H54 (cell line): ENCODE measurements at places on chromosomes 6 and 20.
A peak's percentile ranks its signal among the peaks of the same experiment; 100 is the strongest.

DNA sequence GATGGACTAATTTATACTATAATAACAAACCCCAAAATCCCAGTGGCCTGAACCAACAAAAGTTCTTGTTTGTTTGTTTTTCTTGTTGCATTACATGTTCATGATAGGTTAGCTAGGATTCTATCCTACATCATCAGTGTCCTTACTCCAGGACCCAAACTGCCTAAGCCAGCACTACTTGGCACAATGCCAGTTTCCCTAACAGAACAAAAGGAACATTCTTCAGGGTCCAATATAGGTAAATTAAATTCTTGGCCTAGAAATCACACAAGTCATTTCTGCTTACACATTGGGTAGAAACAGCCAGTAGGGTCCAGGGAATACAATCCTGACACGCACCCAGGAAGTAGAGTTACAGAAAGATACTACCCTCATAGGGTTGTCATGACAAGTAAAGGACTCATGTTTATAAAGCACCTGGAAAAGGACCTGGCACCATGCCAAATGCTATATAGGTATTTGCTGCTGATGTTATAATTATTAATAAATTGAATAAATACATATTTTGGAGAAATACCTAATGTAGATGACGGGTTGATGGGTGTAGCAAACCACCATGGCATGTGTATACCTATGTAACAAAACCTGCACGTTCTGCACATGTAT is 38.8 kb downstream of the RCAN2 start:
- DNase-seq, result no peak

GRCh38 chr6:161355696-161356095 is 81.8 kb upstream of the AGPAT4 start:
- DNase-seq, result no peak

DNA sequence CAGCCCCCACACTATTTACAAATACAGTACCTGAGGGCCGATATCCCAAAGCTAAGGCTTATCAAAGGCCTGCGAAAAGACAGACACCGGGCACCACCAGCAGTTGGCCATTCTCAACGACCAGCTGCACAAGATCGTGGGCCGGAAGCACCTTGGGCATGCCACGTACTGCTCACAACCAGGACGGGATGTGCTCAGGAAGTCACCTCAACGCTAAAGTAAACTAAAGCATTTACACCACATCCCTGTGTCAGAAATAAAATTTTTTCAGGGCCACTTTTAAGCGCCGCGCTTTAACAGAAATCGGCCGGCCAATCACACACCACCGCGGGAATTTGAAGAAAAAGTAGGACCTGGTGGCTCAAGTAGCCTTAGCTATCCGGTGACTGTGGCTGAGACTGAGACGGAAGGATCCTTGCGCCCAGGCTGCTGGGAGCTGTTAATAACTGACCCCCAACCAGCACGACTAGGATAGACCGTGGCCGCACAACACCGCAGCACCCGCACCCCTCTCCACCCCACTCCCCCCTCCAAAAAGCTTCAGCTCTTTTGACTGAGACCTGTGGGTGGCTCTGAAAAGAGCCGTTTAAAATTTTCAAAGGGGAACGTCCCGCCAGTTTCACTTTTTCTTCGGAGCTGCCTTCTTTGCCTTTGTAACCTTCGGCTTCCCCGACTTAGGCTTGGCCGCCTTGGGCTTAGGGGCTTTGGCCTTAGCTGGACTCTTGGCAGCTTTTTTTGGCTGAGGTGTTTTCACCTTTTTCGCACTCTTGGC is 131.2 kb upstream of the BTN3A2 start:
- no peak for DNase-seq

DNA sequence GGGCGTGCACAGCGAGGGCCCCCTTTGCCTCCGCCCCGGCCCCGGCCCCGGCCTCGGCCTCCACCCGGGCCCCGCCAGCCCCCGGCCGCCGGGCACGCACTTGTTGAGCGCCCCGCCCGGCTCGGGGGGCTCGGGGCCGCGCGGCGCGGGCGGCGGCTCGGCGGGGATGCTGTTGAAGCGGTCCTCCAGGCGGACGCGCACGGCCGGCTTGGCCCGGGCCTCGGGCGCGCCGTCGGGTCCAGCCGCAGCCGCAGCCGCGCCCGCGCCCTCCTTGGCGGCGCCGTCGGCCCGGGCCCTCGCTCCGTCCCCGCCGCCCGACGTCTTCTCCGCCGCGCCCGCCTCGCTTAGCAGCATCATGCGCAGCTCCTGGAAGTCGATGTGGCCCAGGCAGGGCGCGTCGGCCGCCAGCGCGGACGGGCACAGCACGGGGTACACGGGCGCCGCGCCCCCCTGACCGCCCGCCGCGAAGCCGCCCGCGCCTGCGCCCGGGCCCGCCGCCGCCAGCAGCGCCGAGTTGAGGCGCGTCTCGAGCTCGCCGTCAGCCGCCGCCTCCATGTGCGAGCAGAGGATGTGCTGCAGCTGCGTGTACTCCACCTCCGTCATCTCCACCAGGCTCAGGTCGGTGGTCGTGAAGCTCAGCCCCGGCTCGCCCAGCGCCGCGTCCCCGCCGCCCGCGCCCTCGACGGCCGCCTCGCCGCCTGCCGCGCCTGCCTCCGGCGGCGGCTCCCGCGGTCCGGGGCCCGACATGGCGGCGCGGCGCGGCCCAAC is 514 bp downstream of the TCFL5 start:
- DNase-seq, result peak; percentile 59

DNA sequence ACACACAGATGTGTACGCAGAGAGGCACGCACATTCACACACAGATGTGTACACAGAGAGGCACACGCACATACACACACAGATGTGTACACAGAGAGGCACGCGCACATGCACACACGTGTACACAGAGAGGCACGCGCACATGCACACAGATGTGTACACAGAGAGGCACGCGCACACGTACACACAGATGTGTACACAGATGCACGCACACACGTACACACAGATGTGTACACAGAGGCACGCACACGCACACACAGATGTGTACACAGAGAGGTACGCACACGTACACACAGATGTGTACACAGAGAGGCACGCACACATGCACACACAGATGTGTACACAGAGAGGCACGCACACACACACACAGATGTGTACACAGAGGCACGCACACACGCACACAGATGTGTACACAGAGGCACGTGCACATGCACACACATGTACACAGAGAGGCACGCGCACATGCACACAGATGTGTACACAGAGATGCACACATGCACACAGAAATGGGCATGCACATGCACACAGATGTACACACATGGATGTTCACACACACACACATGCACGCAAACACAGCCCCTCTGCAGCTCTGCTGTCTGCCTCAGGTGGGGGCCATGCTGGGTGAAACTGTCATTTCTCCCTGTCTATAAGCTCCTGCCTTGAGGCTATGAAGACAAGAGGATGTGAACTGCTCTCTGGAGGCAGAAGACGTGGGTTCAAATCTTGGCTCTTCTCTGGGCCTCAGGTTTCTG is 14.3 kb upstream of the MYT1 start:
- no peak for DNase-seq

- DNase-seq, result no peak
Measured at GRCh38 chr20:23488470-23488869, 2.4 kb upstream of the CST8 start.

- DNase-seq, result no peak
Measured at GRCh38 chr6:6560909-6561308, 27.6 kb upstream of the LY86 start.

DNA sequence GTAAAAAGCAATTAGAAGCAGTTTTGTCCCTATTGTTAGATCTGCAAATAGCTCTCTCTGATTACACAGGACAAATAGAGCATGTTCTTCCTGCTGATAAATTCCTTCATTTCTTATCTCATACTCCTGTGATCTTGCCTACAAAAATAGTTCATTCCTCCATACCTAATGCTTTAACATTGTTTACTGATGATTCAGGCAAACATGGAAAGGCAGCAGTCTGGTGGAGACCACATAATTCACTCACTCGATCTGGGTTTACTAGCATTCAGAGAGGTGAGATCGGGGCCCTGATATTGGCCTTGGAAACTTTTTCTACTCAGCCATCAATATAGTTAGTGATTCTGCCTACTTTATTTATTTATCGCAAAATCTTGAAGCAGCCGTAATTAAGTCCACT is 20.2 kb downstream of the HLA-DPA1 start:
- no peak for DNase-seq

DNA sequence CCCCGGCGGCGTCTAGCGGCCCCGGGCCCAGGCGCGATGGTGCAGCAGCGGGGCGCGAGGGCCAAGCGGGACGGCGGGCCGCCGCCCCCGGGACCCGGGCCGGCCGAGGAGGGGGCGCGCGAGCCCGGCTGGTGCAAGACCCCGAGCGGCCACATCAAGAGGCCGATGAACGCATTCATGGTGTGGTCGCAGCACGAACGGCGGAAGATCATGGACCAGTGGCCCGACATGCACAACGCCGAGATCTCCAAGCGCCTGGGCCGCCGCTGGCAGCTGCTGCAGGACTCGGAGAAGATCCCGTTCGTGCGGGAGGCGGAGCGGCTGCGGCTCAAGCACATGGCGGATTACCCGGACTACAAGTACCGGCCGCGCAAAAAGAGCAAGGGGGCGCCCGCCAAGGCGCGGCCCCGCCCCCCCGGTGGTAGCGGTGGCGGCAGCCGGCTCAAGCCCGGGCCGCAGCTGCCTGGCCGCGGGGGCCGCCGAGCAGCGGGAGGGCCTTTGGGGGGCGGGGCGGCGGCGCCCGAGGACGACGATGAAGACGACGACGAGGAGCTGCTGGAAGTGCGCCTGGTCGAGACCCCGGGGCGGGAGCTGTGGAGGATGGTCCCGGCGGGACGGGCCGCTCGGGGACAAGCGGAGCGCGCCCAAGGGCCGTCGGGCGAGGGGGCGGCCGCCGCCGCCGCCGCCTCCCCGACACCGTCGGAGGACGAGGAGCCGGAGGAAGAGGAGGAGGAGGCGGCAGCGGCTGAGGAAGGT is 715 bp downstream of the SOX12 start:
- no peak for DNase-seq

GRCh38 chr6:1972962-1973361 is 272.4 kb downstream of the GMDS start:
- no peak for DNase-seq

DNA sequence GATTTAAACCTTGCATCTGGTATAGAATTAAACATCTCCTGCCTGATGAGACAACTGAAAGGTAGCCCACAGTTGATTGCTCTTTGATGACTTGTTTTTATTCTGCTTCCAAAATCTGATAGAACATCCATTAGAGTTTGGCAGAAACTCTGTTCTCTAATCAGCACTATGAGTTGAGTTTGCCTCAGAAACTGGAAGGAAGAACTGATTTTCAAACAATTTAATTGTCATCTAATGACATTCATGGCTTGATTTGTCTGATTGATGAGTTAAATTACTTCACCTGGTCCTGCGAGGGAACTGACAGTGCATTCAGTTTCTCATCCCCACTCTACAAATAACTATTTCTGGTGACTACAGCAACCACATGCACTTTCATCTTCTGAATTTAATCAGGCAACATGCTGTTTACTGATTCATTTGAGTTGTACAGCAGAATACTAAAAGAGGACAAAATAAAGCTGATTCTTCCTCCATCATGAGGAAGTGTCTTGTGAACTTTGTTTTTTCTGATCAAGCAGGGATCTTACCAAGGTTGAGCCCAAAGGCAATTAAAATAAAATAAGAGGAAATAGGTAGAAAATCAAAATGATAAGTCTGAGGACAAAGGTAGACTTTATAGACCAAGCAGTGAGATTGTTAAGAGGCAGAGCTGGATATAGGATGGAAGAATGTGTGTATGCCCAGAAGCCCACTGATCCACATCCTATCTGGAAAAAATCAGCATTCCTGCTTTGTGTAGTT is 15.7 kb upstream of the MRAP2 start:
- DNase-seq, result no peak

GRCh38 chr20:31868853-31869672 is 1.3 kb downstream of the DUSP15 start:
- DNase-seq, result no peak

GRCh38 chr20:49868538-49868937 is 46.8 kb downstream of the SPATA2 start:
- DNase-seq, result no peak

GRCh38 chr6:46961711-46962110 is 40.0 kb upstream of the ADGRF5 start:
- DNase-seq, result no peak

DNA sequence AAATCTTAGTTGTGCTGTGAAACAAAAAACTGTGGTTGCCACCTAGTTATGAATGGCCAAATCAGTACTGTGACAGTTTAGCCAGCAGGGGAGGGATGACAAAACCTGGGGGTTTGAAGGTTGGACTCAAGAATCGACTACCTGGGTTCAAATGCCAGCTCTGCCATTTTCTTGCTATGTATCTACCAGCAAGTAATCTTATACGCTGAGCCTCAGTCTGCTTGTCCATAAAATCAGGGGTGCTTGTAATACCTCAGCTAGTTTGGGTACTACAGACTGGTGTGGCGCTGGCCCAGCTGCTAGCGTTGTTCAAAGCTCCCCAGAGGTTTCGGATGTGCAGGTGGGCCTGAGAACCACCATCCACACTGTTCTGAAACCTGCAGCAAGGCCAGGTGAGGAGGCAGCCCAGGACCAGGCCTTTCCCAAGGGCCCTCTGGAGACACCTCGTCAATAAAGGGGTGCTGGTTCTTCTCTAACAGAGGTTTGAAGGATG is 40.4 kb downstream of the TRAM2 start:
- DNase-seq, result no peak

DNA sequence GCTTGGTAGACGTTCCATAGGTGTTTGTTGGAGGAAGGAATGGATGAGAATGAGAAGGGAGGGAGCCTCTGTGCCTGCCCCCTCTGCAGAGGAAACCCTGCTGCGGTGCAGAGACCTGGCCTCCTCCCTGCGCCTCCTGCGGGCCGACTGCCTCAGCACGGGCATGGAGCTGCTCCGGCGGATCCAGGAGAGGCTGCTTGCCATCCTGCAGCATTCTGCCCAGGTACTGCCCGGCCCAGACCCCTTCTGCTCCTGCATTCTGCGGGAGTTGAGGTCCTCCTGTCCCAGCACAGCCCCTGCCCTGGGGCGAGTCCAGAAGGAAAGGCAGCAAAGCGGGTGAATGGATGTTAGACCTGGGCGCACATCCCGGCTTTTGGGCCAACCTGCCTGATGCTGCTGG is 6.1 kb downstream of the DNPH1 start:
- DNase-seq, result no peak

GRCh38 chr6:81138236-81138635 is 614.2 kb downstream of the TENT5A start:
- DNase-seq, result peak; percentile 5

- no peak for DNase-seq
Measured at GRCh38 chr6:11179419-11180202, 52.9 kb downstream of the NEDD9 start.

GRCh38 chr6:152117156-152118133 is 310.0 kb downstream of the ESR1 start:
- no peak for DNase-seq

GRCh38 chr20:18513208-18513607 is 5.5 kb downstream of the SEC23B start:
- DNase-seq, result no peak
